Activated CD4-positive, CD25-positive, alpha-beta regulatory T cell (primary cell): ENCODE measurements at places on chromosomes 7 and 10.

DNA sequence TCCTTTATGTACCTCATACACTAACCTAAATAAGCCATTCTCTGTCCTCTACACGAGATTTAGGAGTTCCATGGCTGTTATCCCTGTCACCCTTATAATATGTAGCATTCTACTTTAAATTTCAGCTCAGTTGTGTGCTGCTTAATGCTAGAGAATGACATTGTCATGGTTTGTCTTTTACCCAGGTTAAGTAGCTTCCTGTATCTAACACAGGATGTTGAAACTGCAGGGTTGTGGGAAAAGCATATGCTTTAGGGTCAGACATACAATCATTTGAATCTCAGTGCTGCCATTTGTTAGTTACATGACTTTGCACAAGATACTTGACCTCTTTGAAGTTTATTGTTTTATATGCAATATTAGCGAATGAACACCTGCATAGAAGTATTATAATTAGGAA, 235.1 kb upstream of the CACNA2D1 start:
- DNase-seq: no peak

GRCh38 chr10:99720387-99720786, 11.5 kb downstream of the COX15 start:
- DNase-seq: no peak

GRCh38 chr10:34696423-34696822, 118.7 kb downstream of the PARD3 start:
- DNase-seq: no peak

DNA sequence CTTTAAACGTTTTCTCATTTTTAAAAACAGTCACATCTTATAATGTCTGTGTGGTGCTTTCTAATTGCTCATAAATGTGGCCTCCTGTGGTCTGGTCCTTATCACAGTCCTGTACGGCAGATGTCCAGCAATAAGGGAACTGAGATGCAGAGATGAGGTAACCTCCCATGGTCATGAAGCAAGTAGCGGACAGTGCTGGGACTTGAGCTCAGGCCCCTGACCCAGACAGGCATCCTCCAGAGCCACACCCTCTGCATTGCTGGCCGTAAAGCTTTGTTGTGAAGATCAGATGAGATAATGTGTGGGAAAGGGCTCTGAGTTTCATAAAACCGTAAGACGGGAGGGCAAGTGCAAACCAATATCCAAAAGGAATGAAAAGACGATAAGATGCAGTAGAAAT, 48.2 kb downstream of the DYNC2I1 start:
- no peak for DNase-seq

- DNase-seq: peak; percentile 53
Observed at GRCh38 chr10:128150045-128150493, 23.8 kb upstream of the MKI67 start.

DNA sequence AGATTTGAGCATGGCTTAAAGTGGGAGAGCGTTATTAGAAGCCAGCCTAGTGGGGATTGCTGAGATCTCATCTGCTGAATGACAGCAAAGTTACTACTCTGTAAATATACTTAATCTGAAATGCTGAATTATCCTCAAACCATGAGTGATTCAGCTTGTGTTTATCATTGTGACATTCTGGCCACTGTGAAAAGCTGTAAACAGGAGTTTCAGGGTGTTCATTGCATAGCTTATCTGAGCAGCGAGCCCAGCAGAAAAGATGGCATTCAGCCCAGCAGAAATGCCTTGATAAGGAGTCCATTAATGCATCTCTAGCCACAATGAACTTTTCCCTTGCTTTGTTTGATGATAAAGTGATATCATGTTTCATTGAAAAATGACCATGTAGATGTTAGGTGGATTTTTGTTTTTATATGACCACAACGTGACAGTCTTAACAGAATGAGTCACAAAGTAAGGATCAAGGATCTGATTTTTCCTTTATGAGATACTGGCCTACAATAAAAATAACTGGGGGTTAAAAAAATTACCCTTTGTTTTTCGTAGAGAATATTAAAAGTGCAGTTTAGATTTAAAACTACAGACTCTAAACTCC, 7.8 kb downstream of the TES start:
- no peak for DNase-seq

- DNase-seq: no peak
Observed at GRCh38 chr7:22154143-22154529, 202.8 kb downstream of the RAPGEF5 start.

DNA sequence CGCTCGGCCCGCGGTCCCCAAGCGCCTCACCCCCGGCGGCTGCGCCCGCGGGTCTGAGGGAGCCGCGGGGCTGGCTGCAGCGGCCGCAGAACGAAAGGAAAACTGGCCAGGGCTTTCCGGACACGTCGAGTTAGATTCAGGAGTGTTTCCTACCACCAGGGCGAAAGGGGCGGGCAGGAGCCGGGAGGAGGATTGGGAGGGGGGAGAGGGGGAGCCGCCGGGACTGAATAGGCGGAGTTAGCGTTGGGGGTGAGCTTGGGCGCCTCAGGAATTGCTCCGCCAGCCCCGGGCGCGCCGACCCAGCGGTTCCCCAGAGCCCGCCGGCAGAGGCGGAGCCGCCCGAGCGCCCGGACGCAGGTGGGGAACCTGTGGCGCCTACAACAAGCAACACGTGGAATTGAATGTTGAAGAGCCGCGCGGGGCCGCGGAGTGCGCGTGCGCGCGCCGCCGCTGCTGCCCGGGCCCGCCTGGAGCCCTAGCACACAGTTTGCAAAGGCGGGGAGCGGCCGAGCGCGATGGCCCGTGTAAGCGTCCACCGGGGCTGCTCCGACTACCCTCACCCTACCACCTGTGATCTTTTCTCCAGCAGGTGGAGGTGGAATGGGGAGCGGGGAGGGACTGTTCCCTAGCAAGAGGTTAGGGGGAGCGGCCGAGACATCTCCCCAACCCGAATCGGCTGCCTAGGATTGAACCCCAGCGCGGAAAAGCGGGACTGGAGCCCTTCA, at the start of gene CADPS2:
Gene CADPS2 (minus strand): TSS at position 104 of the 725 bp plus-strand sequence. CDS start 123 bp downstream, outside the sequence.
- DNase-seq: no peak

GRCh38 chr7:151719031-151719896, 157.7 kb downstream of the PRKAG2 start:
- no peak for DNase-seq

DNA sequence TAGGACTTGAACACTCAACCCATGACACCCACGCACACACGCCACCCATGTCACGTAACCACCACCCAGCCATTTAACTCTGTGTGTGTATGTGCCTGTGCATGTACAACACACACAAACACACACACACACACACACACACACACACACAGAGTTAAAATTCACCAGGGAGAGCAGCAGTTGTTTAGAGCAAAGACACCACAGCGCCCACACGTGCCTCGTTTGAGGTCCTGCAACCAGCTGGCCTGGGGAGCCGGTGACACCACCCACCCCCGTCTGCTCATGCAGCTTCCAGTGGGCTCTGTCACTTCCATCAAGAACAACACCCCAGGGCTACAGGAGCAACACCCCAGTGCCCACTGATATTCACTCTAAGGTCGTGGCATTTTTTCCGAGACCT, 97.4 kb downstream of the ELFN1 start:
- DNase-seq: no peak

GRCh38 chr7:30252885-30253795, 31.3 kb upstream of the ZNRF2 start:
- no peak for DNase-seq

DNA sequence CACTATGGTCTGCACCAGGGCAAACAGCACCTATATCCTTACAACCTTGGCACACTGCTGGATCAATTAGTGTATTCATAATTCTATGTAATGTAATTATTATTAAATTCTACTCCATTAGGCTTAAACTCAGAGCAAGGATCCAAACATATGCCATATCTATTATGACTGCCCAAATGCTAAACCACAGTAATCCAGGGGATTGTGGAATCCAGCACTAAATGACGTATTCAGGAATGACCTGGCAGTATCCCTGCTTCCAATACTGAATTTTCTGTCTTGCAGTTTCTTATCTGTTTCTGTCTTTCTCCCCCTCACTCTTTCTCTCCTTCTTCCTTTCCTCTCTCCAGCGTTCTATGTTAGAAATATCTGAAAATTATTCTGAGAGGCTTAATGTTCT, 16.5 kb upstream of the UBE2D1 start:
- no peak for DNase-seq

GRCh38 chr10:21494191-21495001, 31.1 kb downstream of the SKIDA1 start:
- no peak for DNase-seq

- no peak for DNase-seq
Observed at GRCh38 chr7:114620208-114620607, 205.6 kb downstream of the FOXP2 start.

GRCh38 chr7:122212754-122213153, 68.7 kb upstream of the AASS start:
- no peak for DNase-seq

DNA sequence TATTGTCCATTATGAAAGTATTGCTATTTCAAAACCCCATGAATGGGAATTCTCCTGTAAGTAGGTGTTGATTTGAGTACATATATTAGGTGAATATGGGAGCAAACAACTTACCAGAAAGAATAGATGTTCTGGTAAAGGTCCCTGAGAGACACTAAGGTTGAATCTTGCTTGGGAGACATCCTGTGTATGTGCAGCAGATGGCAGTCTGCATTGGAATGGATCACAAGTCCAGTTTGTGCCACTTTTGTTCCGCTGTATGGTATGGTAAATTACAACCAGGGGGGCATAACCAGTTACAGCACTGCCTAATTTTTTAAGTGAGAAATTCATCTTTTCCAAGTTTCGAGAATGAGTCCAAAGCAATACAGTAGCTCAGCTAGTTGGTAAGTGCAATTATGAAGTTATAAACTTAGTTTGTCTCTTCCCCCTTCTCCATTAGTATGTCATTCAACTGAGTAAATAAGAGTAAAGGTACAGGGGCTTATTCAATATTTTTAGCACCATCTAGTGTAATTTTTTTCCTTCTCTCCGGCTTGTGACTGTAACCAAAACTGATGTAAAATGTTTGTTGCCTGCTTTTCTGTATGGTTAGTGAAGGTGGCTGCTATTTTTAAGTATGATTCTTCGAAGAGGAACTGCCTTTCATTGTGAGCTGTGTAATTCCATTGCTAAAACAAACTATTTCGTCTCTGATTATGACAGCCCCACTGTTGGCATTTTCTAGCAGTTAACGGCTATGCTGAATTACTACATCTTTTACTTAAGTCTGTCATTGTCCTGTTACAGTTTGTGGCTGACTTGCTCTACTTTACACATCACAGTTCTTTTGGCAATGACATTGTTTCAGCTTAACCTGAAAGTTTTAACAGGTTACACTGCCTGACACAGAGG, 2.8 kb downstream of the MCU start:
- DNase-seq: no peak

DNA sequence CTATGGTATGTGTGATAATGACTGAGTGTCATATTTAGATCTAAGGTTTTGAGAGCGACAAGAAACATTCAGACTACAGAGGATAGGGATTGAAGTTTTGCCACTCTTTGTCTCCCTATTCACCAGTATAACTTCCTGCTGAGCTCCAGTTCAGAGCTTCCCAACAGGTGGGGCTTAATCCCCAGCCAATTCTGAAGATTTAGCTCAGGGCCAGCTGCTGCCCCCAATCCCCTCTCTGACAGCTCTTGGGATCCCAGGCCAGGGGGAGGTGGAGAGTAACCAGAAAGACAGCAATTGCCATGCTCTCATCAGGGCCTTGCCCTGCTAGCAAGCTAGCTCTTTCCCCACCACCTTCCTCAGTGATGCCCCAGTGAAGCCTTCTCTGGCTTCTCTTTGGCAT, 57.8 kb downstream of the TRIL start:
- DNase-seq: no peak

DNA sequence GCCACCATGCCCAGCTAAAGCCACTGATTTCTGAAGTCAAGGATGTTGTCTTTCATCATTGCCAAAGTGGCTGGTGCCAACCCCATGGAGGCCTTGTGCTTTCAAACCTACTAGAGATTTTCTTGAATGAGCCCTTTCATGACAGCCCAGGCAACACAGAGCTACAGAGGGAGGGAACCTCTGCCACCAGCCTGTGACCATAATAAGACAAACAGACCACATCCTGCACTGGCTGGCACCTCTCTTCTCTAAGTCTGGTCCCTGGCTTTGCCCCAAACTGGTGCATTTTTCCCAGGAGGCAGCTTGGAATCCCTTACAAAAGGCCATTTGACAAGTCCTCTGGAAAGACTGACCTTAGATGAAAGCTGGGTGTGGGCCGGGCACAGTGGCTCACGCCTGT, 348.8 kb downstream of the GALNT17 start:
- no peak for DNase-seq
